Karpas-422 (cell line): ENCODE measurements at places on chromosomes 13 and 19.

DNA sequence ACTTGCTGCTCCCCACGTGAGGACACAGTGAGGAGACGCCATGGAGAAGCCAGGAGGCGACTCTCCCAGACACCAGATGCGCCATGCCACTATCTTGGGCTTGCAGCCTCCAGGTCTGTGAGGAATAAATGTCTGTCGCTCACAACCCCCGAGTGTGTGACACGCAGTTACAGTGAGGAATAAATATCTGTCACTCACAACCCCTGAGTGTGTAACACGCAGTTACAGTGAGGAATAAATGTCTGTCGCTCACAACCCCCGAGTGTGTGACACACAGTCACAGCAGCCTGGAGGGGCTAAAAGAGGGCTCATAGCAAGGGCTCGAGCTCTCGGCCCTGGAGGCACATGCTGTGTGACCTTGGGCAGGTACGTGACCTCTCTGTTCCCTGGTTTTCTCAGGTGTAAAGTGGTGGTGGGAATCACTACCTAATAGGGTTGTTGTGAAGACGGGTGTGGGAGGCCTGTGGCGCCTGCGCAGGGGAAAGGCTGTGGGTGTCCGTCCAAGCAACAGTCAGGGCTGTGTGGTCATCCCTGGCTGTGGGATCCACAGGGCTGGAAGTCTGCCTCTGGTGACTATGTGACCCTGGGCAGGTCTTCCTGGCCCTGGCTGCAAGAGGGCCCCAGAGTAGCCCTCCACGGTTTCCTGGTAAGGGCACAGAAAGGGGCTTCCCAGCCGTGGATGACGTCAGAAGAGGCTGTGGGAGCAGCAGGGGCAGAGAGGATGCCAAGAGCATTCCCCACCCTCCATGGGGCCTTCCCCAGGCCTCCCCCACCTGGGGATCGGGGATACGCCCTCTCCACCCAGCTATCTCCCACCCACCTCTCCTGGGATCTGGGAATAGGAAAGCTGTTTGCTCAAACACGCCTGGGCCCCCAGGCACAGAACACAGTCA is 77.7 kb downstream of the C1QTNF9 start:
- peak; percentile 29 for DNase-seq

DNA sequence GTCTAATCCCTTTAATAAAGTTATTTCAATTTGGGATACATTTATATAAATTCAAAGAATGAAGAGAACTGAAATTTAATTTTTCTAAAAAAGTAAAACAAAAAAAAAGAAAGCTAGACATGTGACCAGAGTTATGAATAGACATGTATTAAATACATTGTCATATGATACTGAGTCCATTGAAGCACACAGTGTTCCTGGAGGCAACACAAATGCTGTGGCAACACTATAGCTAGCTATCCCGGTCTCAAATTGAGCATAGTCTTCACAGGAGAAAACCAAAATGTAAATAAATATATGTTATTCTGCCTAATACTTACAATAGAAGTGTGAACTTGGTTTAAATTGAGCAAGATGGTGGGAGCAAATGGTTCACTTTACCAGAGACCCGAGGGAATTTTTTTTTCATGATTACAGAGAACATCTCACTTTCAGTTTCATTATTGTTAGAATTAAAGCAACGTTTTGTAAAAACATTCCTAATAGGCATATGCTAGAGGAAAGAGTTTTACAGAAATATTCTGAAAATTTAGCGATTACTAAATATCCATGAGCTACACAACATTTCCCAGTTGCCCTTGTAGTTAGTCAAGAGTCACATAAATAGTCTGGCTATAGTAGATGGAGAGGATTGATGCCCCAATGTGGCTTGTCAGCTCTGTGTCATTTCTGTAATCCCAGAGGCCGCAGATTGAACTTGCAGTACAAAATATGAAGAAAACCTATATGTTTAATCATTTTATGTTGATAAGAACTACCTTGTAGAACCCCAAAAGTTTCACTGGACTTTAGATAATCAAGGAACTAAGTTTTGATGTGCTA is 775.7 kb upstream of the SPRY2 start:
- DNase-seq = no peak

DNA sequence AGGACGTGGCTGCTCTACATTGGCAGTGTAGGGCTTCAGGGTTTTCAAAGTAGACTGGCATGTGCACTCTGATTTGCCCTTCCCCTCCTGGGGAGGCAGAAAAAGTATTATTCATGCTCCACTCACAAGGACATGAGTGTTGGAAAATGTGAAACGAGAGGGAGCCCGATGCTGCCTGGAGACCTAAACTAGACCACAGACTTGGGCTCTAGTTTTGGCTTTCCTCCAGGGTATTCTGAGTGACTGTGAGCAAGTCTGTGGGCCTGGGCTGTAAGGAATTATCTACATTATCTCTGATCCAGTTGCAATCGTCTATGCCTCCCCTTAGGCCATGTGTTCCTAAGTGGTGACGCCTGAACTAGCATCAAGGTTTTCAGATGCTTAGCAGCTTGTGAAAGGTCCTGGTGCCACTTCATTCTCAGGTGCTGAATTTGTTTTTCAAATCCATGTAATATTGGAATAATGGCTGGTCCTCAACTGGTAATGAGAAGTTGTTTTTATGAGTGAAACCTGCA is 55.0 kb downstream of the MRPL57 start:
- DNase-seq = no peak

GRCh38 chr19:31370216-31370615 is 21.0 kb upstream of the TSHZ3 start:
- no peak for DNase-seq

DNA sequence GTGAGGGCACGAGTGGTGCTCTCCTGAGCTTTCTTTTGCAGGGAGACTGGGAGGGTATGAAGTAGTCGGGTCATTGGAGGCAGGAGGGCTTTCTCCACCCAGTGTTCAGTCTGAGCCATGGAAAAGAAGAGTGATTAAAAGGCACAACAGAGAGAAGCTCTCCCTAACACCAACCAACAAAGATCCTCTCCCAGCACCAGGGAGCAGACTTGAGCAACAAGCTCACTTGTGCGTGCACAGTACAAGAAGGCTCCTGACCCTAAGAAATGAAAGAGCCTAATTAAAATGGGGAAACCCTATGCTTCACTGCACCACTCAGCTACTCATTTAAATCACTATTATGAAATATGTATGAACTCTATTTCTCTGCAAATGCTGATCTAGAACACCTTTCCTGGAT is 276.3 kb upstream of the SOX21 start:
- DNase-seq = peak; percentile 66

DNA sequence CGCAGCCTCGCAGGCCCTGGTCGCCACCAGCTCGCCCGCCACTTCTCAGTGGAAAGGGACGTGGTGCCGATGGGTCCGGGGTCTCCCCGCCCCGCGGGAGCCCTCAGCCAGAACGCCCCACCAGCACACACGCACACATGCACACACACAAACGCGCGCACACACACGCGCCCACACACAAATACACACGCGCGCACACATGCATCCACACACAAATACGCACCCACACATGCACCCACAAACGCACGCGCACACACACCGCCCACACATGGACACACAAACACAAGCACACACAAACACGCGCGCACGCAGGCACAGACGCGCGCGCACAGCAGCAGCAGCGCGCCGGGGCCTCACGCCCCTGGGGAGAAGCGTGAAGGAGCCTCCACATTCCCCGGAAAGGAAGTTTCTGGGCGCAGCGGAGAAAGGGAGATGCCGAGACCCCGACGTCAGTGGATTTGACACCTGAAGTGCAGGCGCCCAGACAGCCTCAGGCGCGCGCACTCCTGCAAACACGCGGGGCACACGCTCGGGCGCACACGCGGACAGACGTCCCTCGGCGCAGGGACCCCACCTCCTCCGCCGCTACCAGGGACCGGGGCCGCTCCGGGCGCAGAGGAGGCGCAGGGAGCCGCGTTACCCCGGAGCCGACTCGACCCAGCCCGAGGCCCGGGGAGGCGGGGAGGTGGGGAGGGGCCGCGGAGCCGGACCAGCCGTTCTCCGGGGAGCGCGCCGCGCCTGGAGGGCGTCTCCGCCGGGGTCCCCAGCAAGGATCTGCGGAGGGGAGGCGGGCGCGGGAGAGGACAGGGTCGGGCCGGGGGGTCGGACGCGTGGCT is 622 bp downstream of the RASA3 start:
- peak; percentile 53 for DNase-seq

DNA sequence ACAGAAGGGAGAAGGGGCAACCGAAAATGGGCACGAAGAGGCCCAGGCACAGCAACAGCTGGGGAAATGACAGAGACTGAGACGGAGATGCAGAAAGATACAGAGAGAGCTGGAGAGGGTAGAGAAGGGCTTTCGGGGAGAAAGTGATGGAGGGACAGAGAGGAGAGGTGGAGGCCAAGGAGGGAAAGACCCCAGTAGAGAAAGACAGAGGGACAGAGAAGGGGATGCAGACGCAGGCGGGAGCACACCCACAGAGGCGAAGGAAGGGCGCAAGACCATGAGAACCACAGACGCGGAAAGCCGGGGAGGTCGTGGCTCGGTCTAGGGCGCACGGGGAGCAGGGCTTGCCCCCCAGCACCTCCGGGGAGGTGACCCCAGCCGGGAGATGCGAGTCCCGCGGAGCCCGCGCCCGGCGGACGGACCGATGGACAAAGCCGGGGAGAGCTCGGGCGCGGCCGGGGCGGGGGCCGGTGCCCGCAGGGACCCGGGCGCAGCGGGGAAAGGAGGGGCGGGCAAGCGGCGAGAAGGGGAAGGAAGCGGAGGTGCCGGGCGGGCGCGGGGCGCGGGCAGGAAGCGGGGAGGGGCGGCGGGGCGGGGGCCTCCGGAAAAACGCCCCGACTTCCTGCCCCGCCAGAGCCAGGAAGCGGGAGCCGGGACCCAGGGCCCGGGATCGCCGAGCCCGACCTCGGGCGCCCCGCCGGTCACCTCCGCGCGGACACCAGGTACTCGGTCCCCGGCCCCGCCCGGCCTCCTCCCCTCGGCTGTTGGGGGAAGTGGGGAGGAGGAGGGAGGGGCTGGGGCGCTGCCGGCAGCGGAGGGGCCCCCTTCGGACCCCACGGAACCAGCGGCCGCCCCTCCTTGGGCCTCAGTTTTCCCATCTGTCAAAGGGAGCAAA is at the start of gene ARHGEF1:
ARHGEF1 (plus strand) TSS at position 617 of the 895 bp plus-strand sequence. CDS start 4,899 bp downstream, outside the sequence.
- peak; percentile 84 for DNase-seq

DNA sequence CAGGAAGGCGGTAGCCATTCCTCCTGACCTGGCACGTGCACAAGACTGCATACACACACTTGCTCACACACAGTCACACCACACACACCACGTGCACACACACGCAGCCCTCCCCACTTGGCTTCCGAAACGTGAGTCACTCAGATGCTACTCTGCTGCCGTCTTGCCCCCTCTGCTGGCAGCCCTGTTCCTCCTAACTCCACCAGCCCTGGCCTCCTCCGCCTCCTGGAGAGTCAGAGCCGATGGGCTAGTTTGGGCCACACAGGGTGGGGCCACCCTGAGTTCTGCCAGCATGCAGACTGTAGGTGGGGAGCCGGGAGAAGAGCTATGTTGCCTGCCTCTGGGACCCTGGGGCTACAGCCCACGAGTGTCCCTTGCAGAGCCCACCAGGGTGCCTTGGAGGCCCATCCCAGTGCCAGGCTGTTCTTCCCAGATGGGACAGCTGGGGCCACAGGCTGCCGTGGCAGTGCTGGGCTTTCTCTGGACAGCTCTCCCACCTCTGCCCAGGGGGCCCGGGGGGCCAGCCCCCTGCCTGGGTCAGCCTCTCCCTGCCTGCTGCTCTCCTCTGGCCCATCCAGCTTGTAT is 12.1 kb downstream of the PIN1 start:
- DNase-seq = peak; percentile 67

- DNase-seq = no peak
Measured at GRCh38 chr19:55681131-55682092, 6.4 kb downstream of the EPN1 start.

DNA sequence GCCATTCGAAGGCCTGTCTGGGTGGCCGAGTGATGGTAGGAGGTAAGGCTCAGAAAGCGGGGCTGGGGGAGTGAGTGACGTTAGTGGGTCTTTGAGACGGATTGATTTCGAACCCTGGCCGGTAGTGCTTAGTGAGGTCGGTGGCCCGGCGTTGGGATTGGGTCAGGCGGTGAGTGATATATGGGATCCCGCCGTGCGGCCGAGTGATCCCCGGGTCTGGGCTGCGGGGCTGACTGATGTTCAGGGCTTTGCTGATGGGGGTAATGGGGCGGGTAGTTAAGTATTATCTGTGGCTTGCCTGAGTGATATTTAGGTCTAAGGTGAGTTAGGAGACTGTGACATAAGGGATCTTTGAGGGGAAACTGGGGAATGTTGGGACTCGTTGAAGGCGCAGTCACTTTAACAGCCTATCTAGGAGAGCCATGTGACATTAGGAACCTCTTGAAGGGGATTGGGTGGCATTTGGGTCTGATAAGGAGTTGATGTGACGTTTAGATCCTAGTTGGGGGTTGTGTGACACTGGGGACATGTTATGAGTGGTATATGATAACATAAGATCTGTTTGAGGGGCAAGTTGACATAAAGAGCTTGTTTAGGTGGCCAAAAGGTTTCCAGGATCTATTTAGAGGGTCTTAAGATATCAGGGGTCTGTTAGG is 543 bp downstream of the PSMC4 start:
- no peak for DNase-seq

DNA sequence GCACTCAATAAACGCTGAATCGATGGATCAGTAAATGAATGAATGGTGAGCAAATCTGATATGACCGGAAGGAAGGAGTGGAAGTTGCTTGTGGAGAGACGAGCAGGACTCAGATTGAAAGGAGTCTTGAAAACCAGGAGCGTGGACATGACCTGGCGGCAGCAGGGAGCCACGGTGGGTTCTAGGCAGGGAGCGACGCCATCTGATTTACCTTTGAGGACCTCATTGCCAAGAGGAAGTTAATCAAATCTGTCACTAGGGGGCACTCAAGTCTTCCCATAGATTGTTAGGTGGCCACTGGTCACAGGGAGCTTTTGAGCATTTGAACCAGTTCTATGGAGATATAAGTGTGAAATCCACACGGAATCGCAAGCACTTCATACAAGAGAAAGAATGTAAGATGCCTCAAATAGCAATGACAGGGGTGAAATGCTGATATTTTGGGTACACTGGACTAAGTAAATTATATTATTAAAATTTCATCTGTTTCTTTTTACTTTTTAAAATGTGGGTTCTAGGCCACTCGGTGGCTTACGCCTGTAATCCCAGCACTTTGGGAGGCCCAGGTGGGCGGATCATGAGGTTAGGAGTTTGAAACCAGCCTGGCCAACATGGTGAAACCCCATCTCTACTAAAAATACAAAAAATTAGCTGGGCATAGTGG is 9.2 kb upstream of the FBN3 start:
- peak; percentile 94 for DNase-seq

DNA sequence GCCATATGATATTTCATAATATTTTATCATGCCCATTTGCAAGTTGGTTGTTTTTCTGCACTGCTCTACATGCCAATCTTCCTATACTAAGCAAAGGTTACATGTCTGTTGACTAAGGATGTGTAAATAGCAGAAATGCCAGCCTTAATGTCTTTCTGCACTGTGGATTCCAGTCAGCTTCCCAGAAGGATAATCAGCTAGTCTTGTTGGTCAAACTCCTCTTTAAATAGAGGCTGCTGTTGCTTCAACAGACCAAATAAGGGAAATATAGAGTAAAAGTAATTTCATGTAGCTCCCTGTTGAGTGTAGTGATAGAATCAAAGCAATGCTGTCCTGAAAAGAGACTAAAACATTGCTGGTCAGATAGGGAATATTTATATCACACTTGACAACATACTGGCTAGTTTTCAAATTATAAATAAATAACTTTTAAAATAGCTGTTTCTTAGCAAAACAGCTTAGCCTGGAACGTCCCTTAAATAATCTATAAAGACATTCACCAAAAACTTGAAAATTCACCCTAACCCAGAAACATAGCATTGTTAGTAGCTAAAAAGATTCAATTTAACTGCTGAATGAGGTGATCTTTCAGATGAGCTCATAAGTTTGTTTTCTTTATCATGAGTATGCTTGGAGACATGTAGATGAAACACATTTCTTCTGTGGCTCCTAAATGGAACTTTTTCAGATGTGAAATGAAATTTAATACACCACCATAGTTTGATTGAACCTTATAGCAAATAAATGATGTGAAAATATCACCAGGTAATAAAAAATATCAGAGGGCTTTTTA is 56.6 kb downstream of the FRY start:
- DNase-seq = no peak
